ENCODE measurements at places on chromosomes 4 and X.
A peak's percentile ranks its signal among the peaks of the same experiment; 100 is the strongest.

DNA sequence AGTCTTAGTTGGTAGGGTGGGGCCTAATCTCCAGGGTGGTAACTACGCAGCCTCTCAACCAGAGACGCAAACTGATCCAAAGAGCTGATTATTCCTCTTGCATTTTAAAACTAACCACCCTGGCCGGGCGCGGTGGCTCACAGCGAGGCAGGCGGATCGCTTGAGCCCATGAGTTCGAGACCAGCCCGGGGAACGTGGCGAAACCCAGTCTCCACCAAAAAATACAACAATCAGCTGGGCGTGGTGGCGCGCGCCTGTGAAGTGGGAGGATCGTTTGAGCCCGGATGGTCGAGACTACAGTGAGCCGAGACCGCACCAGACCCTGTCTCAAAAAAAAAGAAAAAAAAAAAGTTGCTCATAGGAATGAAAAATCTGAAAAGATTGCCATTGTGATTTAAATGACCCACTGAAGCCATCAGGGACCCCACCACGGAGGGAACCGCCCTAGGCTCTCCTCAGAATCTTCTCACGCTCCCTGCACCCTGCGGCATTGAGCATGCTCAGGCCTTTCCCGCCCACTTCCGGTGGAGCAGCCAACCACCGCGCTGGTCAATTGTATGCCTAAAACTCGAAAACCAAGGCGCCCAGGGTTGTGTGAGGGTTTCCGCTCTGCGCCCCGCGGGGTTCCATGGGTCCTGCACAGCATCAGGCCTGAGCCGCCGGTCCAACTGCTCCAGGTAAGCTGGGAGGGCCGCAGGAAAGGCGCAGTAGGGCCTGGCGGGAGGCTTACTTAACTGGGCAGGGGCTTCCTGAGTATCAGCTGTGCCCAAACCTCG is at the start of gene TRIM60:
Gene TRIM60 (plus strand): TSS at position 564 of the 776 bp plus-strand sequence. CDS start 8,074 bp downstream, outside the sequence.
- no peak for DNase-seq

DNA sequence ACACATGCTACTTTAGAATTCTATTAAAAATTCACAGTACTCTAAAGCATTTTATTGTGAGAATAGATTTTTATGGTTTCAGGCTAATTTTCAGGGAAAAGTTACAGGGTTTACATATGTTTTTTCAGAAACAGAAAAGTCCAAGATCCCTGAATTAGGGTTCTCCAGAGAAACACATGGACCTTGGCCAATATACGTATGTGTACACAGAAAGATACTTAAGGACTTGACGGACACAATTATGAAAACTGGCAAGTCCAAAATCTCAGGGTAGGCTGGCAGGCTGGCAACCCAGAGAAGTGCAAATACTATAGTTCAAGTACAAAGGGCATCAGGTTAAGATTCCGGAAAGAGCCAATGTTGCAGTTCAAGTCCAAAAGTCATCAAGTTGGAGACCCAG is 1897.8 kb upstream of the PCDH10 start:
- DNase-seq = no peak

GRCh38 chr4:89049853-89050252 is 7.1 kb downstream of the FAM13A start:
- no peak for DNase-seq

GRCh38 chr4:47852136-47852535 is 14.3 kb upstream of the CORIN start:
- DNase-seq = peak; percentile 63

- DNase-seq = no peak
Measured at GRCh38 chr4:19514276-19515070, 737.2 kb upstream of the SLIT2 start.

DNA sequence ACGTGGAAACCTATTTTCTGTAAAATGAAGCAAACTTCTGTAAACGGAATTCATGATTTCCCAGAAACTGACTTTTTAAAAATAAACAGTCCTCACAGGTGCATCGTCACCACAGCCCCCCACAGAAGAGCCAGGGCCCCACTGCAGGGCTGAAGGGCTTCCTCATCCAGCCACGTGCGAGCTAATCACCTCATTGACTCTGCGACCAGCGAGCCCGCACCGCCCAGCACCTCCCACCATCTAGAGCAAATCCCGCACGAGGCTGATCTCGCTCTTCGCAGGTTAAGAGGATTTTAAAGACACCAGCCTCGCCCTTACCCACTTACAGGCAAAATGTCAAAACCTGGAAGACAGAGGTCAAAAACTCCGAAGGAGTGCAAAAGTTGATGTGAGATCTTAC is 14.8 kb downstream of the PPP2R3B start:
- no peak for DNase-seq

DNA sequence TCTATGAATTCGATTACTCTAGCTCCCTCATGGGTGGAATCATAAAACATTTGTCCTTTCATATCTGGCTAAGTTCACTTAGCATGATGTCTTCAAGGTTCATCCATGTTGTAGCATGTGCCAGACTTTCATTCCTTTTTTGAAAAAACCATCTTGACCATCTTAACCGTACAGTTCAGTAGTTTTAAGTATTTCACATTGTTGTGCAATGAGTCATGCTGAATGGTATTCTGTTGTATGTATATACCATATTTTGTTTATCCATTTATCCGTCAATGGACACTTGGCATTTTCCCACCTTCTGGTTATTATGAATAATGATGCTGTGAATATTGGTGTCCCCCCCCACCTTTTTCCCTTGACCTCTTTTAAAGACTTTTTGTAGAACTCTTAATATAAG is 72.4 kb upstream of the TLR2 start:
- peak; percentile 49 for DNase-seq

- DNase-seq = no peak
Measured at GRCh38 chrX:26254436-26254835, 38.5 kb downstream of the MAGEB5 start.

DNA sequence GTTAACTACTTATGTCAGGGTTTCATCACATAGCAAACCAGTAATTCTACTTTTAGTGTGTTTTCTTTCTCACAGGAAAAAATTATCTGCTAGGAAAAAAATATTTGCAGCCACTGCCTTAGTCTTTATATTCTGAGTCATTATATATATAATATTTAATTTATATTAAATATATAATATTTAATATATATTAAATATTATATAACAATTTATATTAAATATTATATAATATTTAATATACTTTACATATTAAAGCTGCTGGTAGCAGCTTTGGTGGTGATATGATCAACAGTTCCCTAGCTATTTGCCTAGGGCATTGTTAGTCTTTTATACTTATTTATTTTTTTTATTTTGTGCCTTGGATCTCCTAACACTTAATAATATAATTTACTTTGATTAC is 381.6 kb downstream of the STIM2 start:
- DNase-seq = no peak

DNA sequence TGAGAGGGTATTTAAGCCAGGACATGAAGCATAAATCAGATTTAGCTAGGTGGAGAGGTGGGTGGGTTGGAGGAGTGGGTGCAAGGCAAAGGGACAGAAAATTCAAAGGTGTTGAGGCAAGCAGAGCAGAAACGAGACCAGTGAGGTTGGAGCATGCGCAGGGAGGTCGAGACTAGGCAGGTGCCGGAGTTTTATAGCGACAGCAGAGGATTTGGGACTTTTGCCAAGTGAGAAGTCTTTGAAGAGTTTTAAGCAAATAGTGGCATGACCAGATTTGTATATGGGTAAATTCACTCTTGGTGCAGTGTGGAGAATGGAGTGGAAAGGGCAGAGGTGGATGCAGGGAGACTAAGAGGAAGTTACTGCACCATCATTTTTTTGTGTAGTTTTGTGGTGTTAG is 107.0 kb upstream of the TLR2 start:
- DNase-seq = no peak

GRCh38 chrX:15804563-15804962 is 14.3 kb downstream of the ZRSR2 start:
- DNase-seq = no peak

GRCh38 chr4:153538487-153539357 is 72.6 kb downstream of the TMEM131L start:
- peak; percentile 41 for DNase-seq

DNA sequence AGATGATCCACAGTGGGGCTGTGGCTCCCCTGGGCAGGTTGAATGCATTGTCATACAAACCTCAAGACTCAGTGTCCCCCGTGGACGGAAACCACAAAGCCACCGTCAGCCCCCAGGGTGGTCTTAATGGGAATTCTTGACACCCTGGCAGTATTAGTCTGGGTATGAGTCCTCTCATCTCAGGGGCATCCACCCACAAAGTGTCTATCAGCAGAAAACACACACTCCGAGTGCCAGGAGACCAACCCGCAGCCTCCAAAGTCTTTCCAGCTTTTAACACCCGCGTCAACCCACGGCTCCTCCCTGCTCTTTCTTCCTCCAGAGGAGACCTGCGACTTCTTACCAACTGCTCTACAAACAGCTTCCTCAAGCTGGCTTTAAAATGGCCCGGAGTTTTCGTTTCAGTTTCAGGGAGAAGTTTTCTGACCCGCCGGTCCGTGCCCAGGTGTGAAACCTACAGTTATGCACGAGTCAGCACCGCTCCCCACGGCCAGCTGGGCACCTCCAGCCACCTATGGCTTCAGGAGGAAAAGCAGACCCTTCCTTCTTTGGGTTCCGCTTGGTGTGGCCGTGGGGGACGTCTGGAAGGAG is 14.4 kb upstream of the ASMTL start:
- no peak for DNase-seq

GRCh38 chrX:108735679-108736508 is 469 bp downstream of the IRS4 start:
- DNase-seq = peak; percentile 2

GRCh38 chr4:140448830-140449229 is 21.4 kb upstream of the CLGN start:
- DNase-seq = no peak

DNA sequence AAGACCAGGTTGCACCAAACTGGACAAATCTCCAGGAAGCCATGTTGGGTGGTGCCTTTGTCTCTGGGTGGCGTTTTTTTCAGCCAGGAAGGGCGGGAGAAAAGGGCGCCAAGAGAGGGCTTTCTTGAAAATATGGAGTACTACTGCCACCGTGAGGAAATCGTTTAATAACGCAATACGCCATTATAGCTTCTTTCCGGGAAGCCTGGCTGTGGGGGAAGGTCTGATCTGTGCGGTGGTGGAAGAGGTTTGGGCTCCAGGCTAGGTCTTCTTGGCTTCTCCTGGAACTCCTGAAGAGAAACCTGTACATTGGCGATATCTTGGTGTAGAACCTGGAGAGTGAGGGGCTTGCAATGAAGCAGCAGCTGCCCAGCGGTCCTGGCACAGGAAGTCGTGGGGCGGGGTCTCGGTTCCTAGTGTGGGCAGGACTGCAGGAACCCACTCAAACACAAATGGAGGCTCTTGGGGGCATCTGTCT is 202.7 kb downstream of the OR13H1 start:
- no peak for DNase-seq

- peak; percentile 18 for DNase-seq
Measured at GRCh38 chrX:124098089-124098488, 136.6 kb downstream of the STAG2 start.

- DNase-seq = no peak
Measured at GRCh38 chr4:142284402-142285221, 561.5 kb downstream of the INPP4B start.

DNA sequence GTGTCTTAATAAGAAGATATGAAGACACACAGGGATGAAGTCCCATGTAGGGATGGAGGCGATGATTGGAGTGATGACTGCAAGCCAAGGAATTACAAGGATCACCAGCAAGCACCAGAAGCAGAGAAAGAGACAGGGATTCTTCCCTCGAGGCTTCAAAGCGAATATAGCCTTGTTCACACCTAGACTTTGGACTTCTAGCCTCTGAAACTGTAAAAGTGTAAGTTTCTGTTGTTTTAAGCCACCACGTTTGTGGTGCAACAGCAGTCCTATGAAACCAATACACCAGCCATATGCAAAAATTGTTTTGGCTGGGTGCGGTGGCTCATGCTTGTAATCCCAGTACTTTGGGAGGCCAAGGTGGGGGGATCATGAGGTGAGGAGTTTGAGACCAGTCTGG is 9.8 kb upstream of the PDS5A start:
- DNase-seq = no peak

DNA sequence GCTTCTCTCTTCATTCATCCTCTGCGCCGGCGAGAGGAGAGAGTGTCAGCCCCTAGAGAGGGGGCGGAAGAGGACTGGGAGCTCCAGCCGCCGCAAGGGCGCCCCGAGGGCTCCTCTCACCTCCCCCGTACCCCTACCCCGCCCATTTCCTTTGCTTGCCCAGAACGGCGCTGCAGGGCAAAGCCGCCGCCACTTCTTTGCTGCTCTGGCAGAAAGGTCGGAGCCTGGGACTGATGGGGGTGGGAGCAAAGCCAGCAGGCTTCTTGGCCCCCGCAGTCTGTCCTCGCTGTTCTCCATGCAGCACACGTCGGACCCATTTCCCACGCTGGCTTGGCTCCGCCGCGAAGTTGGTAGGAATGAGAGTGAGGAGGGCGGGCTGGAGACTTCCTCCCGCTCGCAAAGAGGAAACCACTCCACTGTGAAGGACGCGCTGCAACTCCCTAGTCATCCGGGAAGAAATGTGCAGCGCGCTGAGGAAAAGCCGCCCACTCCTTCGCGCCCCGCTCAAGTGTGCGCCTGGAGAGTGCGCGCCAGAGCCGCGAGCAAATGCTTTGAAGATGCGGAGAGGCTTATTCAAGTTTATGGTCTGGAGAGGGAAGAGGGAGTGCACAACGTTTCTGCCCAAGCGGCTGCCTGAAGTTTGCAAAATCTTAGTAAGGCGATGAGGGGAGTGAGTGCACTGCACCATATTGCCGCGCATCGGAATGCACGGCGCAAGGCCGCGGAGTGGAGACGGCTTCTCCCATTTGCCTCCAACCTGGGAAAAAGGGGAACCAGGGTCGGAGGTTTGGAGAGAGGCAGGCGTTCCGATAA is 2.8 kb upstream of the PCDH7 start:
- DNase-seq = peak; percentile 73

- DNase-seq = peak; percentile 63
Measured at GRCh38 chr4:113534711-113535110, 226.8 kb downstream of the CAMK2D start.

DNA sequence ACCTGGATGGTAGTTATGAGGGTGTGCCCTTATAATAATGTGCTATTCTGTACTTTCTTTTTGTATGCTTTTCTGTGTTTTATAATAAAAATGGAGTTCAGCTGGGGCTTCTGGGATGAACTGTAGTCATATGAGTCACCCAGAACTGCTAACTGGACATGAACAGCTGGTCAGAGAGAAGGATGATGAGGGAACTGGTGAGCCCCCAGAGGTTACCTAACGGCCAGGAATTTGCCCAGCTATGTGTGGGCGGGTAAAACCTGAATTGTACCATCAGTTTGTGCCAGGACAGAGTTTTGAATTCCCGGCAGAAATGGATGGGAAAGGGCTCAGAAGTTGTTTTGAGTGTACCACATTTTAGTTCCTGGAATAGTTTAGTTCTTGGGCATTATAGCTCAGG is 138.0 kb upstream of the USP9X start:
- peak; percentile 19 for DNase-seq

GRCh38 chr4:23945451-23946017 is 55.7 kb upstream of the PPARGC1A start:
- peak; percentile 65 for DNase-seq

DNA sequence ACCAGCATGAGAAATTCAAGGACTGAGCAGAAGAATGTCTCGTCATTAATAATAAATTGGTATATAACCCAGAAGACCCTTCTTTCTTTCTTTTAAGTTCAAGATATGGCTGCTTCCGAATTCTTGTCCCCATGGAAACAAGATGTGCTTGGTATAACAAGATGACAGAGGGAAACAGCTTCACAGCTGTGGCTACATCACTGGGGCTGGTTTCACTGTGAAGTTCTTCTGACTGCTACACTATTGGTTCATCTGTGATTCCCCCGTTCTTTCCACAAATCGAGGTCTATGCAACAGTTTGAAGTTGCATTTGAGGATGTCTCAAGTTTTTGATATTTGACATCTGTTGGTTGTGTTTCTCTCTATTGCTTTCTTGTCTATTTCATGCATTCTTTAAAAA is 12.3 kb upstream of the DTHD1 start:
- no peak for DNase-seq
